Stimulated activated CD4-positive, alpha-beta T cell treated with anti-CD3 and anti-CD28 coated beads, Interleukin-1b, Interleukin-23, amount 100 ng/mL, for 24 hours (primary cell): ENCODE measurements at places on chromosomes 5 and 9.

DNA sequence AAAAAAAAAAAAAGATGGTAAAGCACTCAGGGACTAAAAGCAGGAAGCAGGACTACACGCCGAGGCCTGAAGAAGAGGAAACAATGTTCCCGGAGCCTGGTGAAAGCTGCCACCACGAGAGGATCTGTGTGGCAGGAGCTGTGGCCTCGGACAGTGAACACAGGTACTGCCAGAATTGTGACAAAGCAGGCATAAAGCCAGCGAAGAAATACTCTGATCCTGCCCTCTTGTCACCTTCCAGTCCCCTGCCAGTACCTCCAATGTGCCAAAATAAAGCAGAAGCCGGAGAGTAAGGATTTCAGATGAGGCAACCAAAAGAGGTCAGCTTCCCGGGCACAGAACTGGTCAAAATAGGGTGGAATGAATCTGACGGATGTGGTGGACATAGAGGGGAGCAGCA is 211.5 kb upstream of the TARS1 start:
- DNase-seq: no peak

- DNase-seq: no peak
These were observed 54.4 kb downstream of the ENTREP1 start for GRCh38 chr9:69379270-69379982.

- no peak for DNase-seq
These were observed 248.6 kb upstream of the ANKRD55 start for GRCh38 chr5:56481428-56482357.

- no peak for DNase-seq
These were observed 118.7 kb upstream of the TAF11L2 start for GRCh38 chr5:17379100-17379951.

DNA sequence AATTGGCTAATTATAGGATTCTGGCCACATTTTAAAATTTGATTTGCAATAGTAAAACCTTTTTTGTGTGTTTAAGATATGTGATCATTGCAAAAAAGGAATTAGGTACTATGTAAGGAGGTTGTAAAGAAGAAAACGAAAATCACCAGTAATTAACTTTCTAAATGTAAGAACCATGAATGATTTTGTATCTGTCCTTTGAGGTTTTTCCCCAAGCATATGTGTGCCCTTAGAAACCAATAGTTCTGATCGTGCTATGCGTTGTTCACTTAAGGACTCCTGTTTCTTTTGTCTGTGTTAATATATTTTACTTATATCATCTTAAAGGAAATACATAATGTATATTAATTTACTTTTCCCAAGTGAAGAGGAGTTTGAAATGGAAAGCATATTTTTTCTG is 410.2 kb downstream of the PSAT1 start:
- no peak for DNase-seq

GRCh38 chr9:127448112-127448805 is 2.9 kb downstream of the RPL12 start:
- DNase-seq: no peak

GRCh38 chr5:148748702-148749392 is 77.6 kb upstream of the ADRB2 start:
- DNase-seq: no peak

DNA sequence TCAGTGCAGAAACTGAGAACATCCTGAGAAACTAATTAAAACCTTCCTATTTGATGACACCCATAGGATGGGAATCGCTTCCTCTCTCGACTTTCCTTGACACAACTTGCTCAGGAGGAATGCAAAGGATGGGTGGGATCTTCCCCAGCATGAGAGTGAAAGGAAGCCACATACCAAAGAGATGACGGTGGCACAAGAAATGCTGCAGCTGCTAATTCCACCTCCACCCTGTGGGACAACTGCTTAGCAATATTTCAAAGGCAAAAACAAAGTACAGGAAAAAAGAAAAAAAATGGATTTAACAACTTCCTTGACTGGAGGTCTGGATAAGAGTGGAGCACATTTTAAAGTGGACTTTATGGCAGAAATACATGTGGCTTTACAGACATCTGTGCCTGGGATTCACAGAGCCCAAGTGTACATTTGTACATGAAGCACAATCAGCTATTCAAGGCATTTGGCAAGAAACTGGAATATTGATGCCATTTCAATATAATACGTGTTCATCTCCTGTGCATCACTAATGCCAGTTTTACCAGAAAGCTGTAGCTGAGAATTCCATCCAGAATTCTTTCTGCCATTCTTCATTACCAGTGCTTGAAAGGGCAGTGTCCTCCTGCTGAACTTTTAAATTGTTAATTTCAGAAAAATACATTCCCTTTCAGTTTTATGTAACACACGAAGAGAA is 359.2 kb upstream of the ACTBL2 start:
- DNase-seq: no peak

DNA sequence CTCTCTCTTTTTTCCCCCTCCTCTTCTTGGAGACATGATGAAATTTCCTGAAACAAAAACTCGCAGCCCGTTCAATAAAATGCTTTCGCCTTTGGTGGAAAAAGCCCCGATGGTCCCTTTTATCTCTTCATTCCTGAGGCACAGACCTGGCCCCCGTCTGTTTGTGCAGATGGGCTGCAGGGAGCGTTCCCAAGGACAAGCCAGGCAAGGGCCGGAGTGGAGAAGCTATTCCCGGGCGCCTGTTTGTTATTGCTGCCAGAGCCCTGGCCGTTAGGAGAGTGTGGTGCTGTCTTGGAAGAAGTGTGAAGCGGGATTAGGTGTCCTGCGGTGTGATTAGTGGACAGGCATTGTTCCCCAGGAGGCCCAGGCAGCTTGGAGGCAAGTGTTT is 71.9 kb downstream of the SMIM23 start:
- DNase-seq: no peak

GRCh38 chr9:114171500-114171899 is 16.2 kb downstream of the COL27A1 start:
- no peak for DNase-seq

GRCh38 chr5:148746826-148747535 is 79.4 kb upstream of the ADRB2 start:
- no peak for DNase-seq

GRCh38 chr5:150411245-150411979 is 1.3 kb downstream of the CD74 start:
- DNase-seq: no peak

- no peak for DNase-seq
These were observed 626.5 kb upstream of the ZNF608 start for GRCh38 chr5:125372694-125373631.
